ENCODE measurements at places on chromosomes 1 and 21.

GRCh38 chr1:224057461-224058199 is 56.3 kb upstream of the FBXO28 start:
- DNase-seq = no peak

- DNase-seq = no peak
These were observed 10.8 kb downstream of the HMGB4 start for GRCh38 chr1:33874636-33875035.

- DNase-seq = peak; percentile 70
These were observed 10.3 kb downstream of the LMNA start for GRCh38 chr1:156124557-156125483.

- DNase-seq = no peak
These were observed 5.9 kb upstream of the VCAM1 start for GRCh38 chr1:100713626-100714025.

- DNase-seq = no peak
These were observed at the start of gene RGS13 for GRCh38 chr1:192635939-192636338. TSS of gene RGS13 (plus strand) at chr1:192636147. CDS start at chr1:192644335, 8,188 bp downstream.

- no peak for DNase-seq
These were observed 288.4 kb downstream of the SMYD3 start for GRCh38 chr1:246218686-246219085.

DNA sequence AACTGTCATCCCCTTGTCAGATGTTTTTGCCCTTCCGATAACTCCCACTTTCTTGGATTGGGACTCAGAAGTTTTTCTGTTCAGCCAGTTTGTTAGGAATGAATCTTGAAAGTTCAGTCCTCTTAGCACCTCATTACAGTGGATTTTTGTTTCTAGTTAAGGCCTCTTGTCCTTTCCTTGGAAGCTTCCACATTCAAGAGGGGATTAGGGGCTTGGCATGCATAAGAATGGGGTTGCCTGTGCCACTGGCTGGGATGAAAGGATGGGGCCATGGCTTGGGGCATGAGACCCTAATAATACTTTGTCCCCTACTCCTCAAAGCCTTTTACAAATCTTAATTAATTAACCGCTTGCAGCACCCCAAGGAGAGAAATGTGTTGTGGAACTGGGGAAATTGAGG is 2.4 kb upstream of the DHDDS start:
- DNase-seq = no peak

Data from CD4-positive, alpha-beta T cell treated with Interleukin-12 subunit alpha and Interleukin-12 subunit beta, for 1 hour (primary cell).